Activated CD4-positive, alpha-beta T cell treated with anti-CD3 and anti-CD28 coated beads, Interleukin-10, Interleukin-2, amounts not matched to agents 100 ng/mL and 50 ng/mL, durations not matched to agents 16 hours and 8 hours (primary cell): ENCODE measurements at places on chromosomes 1 and 21.

- no peak for DNase-seq
Measured at GRCh38 chr21:14587266-14587665, 41.2 kb upstream of the SAMSN1 start.

DNA sequence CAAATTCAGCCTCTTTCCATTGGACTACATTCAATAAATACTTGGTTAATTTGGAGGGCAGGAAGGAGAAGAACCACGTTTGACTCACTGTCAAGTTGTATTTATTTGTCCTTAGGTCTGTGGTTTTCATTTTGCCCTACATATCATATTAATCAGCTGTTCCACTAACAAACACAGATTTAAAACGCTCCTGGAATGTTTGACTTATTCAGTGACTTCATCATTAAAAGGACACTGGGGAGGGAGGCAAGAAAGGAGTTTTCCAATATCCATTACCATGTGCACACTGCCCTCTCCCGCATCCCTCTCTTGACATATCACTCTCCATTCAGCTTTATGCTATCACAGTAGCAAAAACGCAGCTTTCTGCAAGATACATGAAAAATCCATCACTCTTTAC lies 98.2 kb upstream of the C1orf87 start:
- no peak for DNase-seq

GRCh38 chr21:43333298-43334062 lies 93.5 kb downstream of the SIK1 start:
- no peak for DNase-seq

- no peak for DNase-seq
Measured at GRCh38 chr1:200036619-200037270, 9.2 kb downstream of the NR5A2 start.
